ENCODE measurements at places on chromosomes 7 and 10.

GRCh38 chr7:94062372-94062771, 58.2 kb upstream of the BET1 start:
- no peak for DNase-seq

GRCh38 chr10:895324-895723, 36.2 kb downstream of the LARP4B start:
- DNase-seq = no peak

DNA sequence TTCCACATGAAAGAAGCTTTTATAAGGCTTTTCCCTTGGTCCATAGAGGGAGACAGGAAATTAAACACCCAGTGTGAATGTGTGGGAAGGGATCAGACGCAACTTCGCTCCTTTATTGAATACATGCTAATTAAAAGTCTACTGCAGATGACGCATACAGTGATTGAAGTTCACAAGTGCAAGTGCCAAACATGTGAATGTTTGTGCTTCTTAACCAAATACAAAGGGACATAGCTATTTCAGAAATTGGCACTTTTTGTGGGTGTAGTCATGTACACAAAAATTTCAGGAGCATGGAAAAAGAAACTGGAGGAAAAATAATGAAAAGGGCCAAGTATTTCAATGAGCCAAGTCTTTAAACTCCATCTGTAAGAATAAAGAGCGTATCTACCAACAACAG, 283.7 kb downstream of the SKAP2 start:
- no peak for DNase-seq

GRCh38 chr10:8182806-8183205, 128.3 kb downstream of the GATA3 start:
- no peak for DNase-seq

GRCh38 chr7:11430841-11431240, 401.2 kb downstream of the THSD7A start:
- no peak for DNase-seq

DNA sequence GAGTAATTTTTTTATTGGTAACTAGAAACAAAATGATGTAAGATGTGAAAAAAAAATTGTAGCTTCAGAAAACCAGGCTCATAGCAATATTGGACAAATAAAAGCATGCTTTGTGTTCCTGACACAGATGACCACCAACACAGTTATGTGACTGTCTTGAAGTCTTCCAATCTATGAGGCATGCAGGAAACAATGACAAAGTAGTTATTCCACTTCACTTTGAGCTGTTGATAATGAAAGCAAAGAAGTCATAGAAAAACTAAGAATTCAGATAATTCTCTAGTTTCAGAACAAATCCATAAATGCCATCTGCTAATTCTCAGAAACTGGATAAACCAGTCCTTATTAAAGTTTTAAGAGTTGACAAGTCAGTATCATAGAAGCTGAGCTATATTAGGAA, 378.4 kb upstream of the SEMA3D start:
- DNase-seq = no peak

DNA sequence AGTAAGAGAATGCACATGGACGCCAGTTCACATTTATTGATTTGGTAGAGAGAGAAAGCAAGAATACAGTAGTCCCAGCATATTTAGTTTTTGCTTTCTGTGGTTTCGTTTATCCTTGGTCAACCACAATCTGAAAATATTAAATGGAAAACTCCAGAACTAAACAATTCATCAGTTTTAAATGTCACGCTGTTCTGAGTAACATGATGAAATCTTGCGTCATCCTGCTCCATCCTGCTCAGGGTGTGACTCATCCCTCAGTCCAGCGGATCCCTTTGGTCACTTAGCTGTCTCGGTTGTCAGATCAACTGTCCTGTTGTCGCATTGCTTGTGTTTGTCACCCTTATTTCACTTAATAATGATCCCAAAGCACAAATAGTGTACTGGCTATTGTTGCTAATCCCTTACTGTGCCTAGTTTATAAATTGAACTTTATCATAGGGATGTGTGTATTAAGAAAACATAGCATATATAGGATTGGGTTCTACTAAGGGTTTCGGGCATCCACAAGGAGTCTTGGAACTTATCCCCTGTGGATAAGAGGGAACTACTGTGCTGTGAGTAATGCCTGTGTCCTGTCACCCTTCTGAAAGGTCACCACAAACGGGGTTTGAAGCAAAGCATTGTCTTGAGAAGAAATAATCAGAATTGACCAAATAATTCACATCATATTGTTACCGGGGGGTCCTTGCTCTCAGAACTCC, 73.6 kb downstream of the OTUD1 start:
- DNase-seq = no peak

- DNase-seq = no peak
These were observed 230.3 kb upstream of the PFKP start for GRCh38 chr10:2836921-2837662.

DNA sequence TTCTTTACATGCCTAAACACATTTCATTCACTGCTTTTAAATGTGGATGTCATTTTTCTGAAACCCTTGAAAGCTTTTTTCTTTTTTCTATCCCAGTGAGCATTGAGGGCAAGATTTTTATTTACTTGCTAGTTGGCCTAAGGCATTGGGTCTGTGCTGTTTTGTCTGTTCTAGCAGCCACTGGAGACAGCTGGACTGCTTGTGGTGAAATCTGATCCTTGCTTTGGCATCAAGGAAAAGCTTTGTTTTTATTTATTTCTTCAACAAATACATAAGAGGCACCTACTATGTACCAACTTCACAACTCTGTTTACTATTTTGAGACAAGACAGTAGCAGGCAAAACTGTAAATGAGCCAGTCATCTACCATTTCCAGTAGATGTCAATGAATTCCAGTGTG, 28.4 kb upstream of the PDLIM1 start:
- no peak for DNase-seq

GRCh38 chr10:120177330-120177729, 279.7 kb upstream of the PLPP4 start:
- no peak for DNase-seq

DNA sequence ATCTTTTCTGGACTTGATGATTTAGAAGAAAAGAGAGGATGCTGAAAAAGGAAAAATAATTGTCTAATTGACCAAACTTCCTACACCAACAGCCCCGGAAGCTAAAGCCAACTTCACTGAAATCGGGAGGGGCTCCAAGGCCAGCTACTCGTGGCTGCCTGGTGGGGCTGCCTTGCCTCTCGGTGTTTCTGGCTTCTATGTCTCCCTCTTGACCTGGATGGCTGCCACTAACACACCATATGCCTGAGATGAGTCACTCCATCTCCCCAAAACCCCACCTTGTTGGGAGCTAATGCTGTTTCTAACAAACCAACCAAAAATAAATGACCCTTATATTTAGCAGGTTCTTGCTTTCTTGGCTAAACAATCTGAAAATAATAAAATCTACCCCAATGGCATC, 87.6 kb upstream of the AFAP1L2 start:
- no peak for DNase-seq
